ENCODE measurements at places on chromosomes 3 and 15. TPM values are rescaled to one million over a fixed set of nuclear protein-coding genes. Genes with fewer than 3 reads are reported as not detected.

Gene LSMEM2
- not detected for total RNA-seq

Gene GPR27
- total RNA-seq = 2.5 TPM

Gene RFTN1
- 3.2 TPM for total RNA-seq

Gene IL17RD
- total RNA-seq = 0.43 TPM

Data from A549 treated with GW870086 at 1 μM for 4 hours (cell line).